ENCODE measurements at places on chromosomes 2 and 18.

DNA sequence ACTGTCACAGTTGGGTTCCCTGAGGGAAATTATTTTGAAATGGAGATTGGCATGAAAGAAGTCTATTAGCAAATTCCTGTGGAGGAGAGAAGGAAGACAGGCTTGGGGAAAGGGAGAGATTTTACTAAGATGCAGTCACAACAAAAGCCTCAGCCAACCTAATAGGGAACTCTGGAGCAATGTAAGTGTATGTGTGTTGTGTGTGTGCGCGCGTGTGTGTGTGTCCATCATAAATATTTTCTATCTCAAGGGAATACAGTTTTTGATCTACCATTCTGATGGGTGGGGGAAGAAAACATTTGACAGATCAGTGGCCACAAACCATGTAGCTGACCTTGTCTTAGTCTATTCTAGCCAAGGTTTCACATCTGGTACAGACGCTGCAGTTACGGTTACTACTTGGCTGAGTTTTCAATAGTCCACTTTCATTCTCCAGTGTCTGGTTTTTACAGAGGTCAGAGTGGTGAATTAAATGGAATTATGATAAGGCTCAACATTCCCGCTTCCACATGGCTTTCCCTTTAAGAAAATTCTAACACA, 72.6 kb downstream of the MREG start:
- no peak for DNase-seq

- DNase-seq, result no peak
These were observed 47.1 kb upstream of the REL start for GRCh38 chr2:60834270-60834717.

DNA sequence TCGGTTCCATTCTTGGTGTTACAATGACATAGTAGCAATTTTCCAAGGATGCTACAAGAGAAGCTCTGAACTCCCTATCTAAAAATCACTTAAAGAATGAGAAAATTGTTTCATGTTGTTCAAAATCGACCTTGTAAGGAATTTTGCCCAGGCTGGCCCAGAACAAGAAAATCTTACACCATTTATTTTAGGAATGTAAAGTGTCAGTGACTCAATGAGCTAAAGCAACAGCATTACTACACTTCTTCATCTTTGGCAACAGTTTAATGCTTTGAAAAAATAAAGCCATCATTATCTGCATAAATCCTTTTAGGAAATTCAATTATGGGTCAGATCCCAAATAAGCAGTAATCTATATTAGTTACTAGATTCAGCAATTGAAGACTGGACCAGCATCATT, 38.6 kb downstream of the SLC25A12 start:
- no peak for DNase-seq

DNA sequence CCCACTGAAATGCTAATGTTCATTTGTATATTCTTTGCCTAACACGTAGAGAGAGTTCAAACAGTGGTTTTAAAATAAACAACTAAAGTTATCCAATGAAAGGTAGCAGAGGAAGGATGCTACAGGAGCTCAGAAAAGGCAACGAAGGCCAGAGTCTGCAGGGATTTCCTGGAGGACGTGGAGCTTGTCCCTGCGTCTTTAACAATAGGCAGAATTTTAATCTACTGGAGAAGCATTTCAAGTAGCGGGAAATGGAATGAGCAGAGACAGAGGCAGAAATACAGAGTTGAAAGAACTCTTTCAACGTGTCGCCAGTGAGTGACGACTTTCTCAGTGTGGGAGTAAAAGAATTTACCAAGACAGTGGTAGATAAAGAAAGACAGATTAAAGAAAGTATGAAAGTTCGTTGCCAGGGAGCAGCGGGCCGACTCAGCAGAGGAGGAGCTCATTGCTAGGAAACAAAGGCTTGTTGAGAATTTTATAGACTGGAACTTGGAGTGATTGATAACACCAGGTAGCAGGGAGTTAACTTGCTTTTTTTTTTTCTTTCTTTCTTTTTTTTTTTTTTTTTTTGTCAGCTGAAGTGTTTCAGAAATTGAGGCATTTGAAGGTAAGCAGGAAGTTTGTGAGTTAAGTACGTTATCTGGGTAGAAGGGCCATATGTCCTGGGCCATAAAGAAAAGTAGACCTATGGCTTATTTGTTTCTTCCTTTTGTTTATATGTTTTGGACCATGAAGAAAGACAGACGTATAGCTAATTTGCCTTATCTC, 625 bp upstream of the NBAS start:
- no peak for DNase-seq

GRCh38 chr2:120316528-120317179, 29.3 kb upstream of the INHBB start:
- DNase-seq, result no peak
